ENCODE measurements at places on chromosomes 4 and X.

DNA sequence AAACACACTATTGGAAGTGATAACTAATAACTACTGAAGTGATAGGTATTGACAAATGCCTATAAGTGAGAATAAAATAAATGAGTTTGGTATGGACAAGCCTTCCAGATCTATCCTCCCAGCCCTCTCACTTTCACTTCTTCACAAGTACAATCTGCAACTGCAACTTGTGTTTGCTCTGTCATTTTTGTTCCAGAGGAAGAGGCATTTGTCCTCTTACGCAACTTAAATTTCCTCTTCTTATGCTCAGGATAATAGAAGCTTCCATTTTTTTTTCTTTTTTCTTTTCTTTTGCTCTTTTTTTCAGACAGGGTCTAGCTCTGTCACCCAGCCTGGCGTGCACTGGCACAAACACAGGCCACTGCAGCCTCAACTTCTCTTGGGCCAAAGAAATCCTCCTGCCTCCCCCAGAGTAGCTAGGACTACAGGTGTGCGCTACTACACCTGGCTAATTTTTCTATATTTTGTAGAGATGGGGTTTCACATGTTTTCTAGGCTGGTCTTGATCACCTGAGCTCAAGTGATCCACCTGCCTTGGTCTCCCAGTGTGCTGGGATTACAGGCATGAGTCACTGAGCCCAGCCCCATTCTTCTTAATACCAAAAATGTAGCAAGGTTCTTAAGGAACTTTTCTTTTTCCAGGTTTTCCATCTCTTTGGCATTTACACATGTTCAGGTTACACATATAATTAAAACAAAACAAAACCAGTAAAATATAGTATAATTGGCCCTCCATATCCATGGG lies 73.1 kb downstream of the PDGFC start:
- DNase-seq, result no peak

DNA sequence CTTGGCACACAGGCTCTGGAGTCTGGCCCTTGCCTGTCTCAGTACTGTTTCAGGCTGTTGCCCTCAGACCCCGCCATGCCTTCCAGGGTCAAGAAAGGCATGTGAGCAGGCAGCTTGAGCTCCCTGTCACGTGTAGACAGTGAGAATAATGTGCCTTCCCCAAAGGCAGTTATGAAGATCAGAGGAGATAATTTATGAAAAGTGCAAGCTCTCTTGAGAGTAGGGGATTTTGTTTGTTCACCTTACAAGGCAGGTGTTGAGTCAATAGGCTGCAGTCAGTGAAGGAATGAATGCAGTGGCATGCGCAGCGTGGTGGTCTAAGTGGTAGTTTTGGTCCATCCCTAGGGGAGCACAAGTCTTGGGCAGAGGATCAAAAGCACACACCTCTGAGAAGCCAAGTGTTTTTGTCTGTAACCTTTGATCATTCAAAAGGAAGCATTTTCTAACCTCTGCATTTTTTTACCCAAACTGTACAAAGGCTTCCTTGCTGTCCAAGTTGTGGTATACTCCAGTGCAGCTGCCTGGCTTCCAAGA lies 14.4 kb downstream of the HADH start:
- DNase-seq, result no peak

- DNase-seq, result no peak
These were observed 48.3 kb downstream of the ZAR1 start for GRCh38 chr4:48538358-48538757.

DNA sequence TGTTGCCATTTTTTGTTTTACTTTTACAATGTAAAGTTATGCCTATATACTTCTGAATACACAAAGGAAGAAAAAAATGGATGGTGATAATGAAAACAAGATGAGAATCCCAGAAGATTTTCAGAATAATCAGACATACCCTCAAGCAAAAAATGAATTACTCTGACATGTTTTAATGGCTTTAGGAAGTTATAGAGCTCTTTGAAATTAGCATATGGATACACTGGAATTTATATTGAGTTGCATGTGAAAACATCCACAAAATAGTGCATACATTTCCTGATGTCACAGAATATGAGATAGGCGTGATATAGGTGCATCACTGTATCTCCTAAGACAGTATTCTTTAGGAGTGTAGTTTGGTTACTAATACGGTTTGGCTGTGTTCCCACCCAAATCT lies 351.3 kb downstream of the SLC7A11 start:
- no peak for DNase-seq

GRCh38 chr4:170088716-170089115 lies 1.0 kb downstream of the AADAT start:
- no peak for DNase-seq

DNA sequence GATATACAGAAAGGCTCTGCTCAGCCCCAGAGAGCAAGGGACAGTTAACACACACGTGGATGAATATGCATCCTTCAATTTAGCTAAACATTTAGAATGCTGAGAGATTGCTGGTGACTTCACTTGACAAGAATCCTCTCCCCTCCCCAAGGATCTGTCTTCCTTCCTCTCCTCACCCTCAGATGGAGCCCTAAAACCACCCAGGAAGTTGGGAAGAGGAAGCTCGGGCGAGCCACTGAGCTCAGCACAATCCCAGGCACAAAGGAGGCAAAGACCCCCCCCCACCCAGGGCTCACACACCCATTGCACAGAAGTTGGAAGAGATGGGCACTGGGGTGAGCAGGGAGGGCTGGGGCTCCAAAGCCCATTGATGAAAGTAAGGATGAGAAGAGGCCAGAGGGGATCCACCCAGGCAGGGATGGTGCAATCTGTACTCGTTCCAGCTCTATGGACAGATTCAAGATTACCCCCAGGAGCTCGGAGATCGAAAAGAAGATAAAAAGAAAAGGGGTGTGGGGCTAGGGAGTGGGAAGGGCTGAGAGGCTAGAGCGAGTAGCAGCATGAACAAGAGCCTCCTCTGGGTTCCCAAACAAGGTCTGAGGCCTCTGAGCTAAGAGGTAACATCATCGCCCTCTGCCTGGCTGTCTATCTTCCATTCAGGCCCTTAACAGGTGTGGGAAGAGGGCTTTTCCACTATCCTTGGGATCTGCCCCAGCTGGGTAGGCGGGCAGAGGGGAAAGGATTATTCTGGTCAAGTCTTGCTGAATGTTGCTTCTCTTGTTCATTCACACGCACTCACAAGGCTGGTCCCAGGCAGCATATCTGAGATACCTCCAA lies 1.2 kb downstream of the TFE3 start:
- peak; percentile 33 for DNase-seq
